ENCODE measurements at places on chromosomes 11 and 22. TPM values are rescaled to one million over a fixed set of nuclear protein-coding genes. Genes with fewer than 3 reads are reported as not detected.

Gene TPH1
- 0.07 TPM for total RNA-seq

Gene PDE2A
- total RNA-seq, result 4.3 TPM

GRCh38 chr11:47109051-47109726, 67.5 kb downstream of the ARFGAP2 start:
- DNase-seq, result no peak

Gene PATZ1
- total RNA-seq, result 56.6 TPM

DNA sequence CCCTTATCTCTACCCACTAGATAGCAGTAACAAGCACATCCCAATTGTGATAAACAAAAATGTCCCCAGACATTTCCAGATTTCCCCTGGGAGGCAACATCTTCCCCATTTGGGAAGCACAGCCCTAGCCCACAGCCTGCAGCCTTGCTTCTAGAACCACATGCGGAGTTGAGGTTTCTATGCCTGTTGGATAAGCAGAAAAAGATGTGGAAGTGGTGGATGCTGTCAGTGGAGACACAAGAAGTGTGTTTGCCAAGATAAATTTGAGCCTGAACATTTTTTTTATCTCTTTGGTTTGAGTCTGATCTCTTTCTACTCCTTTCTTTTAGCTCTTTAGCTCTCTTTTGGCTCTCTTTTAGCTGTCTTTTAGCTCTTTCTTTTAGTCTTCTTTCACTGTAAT, 884.5 kb downstream of the NTM start:
- no peak for DNase-seq

- no peak for DNase-seq
Measured at GRCh38 chr11:28303477-28304191, 195.4 kb downstream of the METTL15 start.

- DNase-seq, result no peak
Measured at GRCh38 chr11:61095021-61095420, 7.3 kb upstream of the CD5 start.

GRCh38 chr11:71562120-71562519, 3.2 kb upstream of the KRTAP5-10 start:
- no peak for DNase-seq

Gene PRMT3
- total RNA-seq, result 15.0 TPM

Gene SWAP70
- total RNA-seq, result 15.6 TPM

GRCh38 chr22:49197505-49197904, 630.2 kb downstream of the BRD1 start:
- DNase-seq, result no peak

GRCh38 chr22:46835693-46836092, 73.2 kb downstream of the TBC1D22A start:
- DNase-seq, result no peak

DNA sequence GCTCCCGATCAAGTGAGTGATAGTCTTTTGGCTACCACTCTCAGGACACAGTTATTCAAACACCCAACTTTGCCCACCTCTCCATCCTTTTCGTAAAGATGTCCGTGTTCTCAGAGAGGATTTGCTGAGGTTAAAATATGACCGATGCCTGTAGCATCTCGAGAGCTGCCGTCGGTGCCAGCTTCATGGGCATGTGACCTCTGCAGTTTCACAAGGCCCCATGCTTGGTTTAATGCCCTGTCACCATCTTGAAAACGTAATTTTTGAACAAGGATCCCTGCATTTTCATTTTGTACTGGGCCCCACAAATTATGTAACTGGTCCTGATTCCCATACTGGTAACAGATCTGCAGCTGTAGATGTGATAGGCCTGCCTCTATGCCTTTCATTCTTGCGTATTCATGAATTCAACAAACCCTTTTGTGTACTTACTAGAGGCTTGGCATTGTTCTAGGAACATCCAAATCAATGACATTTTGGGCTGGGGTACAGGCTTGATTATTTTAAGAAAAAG, 85.1 kb downstream of the BMAL1 start:
- DNase-seq, result no peak

DNA sequence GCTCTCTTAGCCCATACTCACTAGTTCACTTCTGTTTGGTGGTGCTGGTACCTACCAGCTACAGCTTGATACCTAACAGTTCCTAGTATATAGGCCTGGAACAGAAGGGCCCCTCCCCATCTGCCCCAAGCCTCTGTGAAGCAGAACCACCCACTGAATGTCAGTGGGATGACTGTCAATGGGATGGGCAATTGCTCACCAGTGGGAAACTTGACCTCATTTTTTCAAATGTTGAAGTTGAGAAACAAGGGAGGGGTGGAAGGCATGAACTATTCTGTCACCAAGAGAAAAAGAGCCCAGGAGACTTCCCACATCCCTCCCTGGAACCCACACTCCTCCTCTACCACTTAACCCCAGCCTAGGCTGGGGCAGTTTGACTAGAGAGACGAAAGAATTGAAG, at the start of gene NLRP10:
Gene NLRP10, minus strand, starts transcription at position 62 of the 400 bp plus-strand sequence. CDS start 1,952 bp downstream, outside the sequence.
- peak; percentile 23 for DNase-seq

DNA sequence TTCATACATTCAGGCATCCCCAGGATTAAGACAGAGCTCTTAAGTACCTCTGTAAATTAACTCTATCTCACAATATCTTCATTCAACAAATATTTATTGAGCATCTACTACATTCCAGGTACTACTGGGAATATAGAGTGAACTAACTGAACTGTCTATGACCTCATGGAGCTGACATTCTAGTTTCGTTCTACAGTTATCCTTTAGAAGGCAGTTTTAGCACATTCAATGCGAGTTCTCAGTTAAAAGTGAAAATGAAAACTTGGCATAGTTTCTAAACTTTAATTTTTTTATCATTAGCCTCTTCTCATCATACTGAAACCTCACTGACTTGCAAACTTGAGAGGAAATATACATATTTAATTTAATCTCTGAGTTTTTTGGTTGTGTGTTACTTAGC, 10.7 kb upstream of the MS4A6E start:
- DNase-seq, result no peak

Gene TNRC6B
- 26.7 TPM for total RNA-seq

Gene PRPF19
- total RNA-seq, result 112 TPM

DNA sequence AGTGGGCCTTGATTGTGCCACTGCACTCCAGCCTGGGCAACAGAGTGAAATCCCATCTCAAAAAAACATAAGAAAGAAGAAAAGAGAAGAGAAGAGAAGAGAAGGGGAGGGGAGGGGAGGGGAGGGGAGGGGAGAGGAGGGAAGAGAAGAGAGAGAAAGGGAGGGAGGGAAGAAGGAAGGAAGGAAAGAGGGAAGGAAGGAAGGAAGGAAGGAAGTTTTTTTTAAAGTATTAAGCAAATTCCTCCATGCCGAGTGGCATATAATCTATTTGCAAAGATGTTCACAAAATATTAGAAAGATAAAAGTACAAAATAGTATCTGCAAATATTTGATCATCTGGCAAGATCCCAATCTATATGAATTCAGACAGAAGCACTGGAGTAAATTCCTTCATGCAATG, 10.5 kb upstream of the CFAP300 start:
- DNase-seq, result no peak

DNA sequence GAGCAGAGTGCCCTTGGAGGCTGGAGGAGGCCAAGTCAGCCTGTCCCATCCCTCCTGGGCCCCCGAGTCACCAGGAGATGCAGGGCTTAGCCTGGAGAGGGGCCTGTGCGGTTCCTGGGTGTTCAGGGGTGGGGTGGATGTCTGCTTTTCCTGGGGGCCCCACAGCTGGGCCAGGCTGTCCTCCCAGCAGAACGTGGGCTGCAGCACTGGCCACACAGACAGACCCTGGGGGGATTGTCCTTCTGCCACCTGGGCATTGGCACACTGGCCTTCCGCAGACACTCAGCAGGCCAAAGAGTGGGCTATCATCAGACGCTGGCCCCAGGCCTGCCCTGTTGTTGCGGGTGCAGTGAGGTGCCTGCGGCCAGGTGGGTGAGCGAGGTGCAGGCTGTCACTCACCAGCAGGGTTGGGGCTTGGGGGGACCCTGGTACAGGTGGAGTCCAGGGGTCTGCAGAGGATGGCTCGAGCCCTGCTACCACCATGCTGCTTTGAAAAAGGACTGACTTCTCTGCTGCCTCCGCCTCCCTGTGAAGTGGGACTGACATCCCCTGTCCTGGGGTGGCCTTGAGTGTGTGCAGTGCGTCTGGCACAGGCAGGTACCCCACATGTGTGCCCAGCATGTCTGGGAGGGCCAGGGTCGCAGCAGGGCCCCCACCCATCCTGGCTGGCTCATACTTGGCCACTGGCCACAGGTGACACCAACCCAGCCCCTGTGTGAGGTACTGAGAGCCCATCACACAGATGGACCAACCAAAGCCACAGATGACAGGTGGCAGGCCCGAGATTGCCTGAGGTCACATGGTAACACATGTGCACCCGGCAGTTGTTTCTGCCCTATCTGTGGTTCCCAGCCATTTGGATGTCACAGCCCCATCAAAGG, 39.0 kb upstream of the KCNQ1OT1 start:
- DNase-seq, result no peak

Gene TMEM109
- total RNA-seq, result 64.5 TPM

DNA sequence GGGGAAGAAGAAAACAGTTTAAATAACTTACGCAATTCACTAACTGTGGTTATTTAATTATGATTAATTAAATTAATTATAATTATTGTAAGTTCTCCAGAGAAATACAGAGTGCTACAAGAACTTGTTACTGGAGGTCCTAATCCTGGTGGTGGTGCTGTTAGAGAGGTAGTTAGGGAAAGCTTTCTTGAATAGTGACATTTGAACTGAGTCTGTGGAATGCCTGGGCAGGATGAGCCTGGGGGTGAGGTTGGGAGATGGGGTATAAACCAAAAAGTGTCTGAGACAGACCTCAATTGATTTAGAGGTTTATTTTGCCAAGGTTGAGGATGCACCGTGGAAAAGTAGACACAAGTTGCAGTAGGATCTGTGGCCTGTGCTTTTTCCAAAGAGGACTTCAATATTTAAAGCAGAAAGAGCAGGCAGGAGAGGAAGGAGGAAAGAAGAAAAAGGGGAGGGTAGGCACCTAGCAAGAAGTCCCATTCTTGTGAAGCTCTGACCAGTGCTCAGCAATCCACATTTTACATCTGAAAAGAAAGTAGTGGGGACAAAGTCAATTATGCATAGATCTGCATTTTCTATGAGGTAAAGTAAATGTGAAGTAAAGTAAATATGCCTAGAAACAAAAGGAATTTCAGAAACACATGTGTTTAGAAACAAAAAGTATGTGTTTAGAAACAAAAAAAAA, 4.4 kb upstream of the ZNF202 start:
- DNase-seq, result no peak

Gene CHST1
- total RNA-seq, result 2.3 TPM

- no peak for DNase-seq
Measured at GRCh38 chr22:20919718-20920117, 2.5 kb downstream of the CRKL start.

DNA sequence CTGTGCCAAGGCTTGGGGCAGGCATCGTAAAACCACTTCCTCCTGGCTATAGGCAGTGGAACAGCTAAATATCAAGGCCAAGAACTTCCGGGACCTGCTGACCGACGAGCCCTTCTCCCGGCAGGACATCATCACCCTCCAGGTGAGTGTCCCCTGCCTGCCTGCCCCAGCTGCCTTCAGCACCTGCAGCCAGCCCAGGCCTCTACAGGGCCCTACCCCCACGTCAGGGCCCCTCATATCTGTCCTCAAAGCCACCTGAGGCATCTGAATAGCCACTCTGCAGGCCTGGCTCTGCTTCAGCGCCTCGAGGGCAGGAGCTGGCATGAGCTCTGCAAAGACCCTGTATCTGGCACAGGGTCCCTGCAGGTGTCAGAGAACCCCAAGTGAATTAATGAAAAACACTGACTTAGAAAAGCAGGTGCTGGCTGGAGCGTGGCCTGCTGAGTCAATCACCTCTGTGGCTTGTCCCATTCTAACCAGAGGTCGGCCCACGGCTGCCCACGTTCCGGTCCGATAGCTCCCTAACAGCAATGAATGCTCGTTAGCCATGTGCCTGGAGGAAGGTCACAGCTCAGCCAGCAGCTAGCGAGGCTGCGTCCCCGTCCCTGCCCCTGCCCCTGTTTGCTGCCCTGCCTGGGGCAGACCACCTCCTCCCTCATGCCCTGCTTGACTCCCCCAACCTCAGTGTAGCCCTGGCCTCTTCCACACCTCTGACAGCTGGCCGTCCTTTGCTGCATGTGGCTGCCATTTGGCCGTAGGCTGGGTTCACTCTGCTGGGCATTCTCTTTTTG, 16.8 kb downstream of the PPIL2 start:
- peak; percentile 21 for DNase-seq

Gene FAT3
- 1.4 TPM for total RNA-seq

Gene PAFAH1B2
- total RNA-seq, result 104 TPM

DNA sequence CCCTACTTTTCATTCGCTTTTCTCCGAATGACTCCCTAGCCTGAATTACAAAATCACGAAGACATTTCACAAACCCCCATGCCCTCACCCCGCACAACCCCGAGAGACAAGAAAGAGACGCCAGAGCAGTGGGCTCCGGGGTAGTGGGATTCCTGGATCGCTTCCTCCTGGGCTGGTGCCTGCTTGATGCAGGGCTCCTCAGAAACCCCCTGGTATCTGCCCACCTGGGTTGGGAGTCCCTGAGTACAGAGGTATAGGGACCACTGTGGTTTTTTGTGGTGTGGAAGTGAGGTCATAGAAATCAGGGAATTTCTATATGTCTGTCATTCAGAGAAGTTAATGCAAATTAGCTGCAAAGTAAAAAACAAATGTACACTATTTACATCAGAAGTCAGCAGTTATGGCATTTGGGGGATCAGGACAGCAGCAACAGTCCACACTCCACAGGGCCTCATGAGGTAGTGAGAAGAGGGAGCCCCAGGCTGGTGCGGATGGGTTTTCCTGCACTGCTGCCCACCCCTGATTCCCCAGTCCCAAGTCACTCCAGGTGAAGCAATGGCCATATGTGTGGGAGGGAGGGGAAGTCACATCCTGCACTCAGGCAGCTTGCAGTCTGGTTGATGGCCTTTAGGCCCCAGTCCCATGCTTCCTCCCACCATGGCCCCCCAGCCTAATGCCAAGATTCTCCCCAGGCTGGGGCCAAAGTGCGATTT, 39.6 kb downstream of the BUD13 start:
- no peak for DNase-seq

DNA sequence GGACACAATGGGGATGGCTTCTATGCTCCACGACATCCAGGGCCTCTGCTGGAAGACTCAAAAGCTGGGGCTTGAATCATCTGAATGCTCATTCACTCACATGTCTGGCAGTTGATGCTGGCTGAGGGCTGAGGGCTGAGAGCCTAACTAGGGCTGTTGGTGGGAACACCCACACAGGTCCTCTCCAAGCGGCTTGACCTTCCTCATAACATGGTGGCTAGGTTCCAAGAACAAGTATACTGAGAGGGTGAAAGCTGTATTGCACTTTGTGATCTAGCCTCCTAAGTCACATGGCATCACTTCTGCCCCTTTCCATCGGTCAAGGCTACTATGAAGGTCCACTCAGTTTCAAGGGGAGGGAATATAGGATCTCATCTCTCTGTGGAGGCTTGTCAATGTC, 7.5 kb downstream of the TMEM151A start:
- no peak for DNase-seq

- DNase-seq, result no peak
Measured at GRCh38 chr11:15645201-15645600, 530.5 kb downstream of the INSC start.

Gene CARD18
- total RNA-seq, result not detected

DNA sequence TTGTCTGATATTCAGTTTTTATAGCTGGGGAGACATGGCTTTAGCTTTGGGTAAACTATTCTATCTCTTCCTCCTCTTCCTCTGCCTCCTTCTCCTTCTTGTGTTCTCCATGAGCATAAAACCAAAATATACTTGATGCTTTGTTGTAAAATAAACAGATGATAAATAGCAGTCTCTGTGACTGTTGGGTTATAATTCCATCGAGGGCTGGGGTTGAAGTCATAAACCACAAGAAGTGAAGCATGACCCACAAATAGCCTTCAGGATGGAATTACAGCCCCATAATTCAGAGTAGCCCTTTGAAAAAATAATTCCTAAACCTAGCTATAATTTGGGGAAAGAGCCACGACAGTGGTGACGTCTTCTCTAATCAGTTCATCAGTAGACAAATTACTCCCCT, 177.7 kb downstream of the SNX19 start:
- DNase-seq, result no peak

Measured in kidney epithelial cell (primary cell).